CD4-positive, alpha-beta memory T cell (primary cell): ENCODE measurements at places on chromosomes 7 and 10.

GRCh38 chr7:48176356-48176893 is 5.2 kb downstream of the ABCA13 start:
- DNase-seq, result no peak

- DNase-seq, result no peak
These were observed 121.1 kb downstream of the BBS9 start for GRCh38 chr7:33250421-33250871.

DNA sequence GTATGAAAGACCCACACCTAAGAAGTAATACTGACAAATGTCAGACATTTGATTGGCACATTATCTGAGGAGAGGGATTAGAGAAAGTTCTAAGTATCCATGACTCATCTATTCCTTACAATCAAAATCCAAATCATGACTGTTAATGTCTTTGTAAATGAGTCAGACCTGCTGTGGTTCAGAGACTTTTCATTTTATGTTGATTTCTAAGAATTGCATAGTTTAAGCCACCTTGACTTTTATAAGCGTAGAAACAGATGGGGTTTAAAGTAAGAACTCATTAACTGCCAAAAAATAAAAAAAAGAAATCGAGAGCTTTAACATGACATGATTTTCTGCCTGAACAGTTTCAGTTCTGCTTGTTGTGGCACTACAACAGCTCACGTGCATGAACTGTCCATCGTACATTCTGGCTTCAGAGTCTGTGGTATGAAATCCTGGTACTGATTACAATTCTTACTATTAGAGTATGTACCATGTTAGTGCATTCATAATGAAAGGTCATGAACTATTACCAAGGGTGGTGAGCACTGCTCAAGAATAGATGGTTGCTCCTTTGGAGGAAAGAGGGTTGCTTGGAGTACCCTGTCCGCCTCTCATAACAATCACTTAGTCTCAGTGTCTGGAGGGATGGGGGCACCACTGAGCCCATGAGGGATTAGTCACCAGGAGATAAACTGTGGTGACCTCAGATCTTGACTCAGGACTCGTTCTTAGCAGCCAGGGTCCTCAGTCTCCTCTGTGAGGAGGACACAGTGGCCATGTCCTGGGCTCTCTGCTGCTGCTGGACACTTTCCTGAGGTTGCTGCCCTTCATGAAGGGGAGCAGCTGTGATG is 42.2 kb downstream of the ACSM6 start:
- no peak for DNase-seq

- no peak for DNase-seq
These were observed 230.6 kb upstream of the KIAA1217 start for GRCh38 chr10:23978317-23978716.

DNA sequence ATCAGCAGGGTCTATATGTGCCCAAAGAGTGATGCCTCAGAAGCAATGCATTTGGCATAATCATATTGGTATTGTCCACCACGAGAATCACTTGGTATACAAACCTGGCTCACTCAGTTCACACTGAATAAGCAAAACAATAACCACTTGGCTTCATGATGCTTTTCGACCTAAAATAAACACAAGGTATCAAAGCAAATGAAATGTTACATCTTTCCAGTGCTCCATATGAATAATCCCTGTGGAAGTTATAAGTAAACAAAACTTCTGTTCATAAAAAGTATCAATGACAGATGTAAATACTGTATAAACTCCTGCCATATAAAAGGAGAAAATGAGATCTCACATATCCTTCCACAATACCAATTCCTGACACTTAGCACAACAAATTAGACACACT is 29.8 kb upstream of the EBLN1 start:
- no peak for DNase-seq

GRCh38 chr10:71217266-71218045 is 5.1 kb downstream of the UNC5B start:
- no peak for DNase-seq

DNA sequence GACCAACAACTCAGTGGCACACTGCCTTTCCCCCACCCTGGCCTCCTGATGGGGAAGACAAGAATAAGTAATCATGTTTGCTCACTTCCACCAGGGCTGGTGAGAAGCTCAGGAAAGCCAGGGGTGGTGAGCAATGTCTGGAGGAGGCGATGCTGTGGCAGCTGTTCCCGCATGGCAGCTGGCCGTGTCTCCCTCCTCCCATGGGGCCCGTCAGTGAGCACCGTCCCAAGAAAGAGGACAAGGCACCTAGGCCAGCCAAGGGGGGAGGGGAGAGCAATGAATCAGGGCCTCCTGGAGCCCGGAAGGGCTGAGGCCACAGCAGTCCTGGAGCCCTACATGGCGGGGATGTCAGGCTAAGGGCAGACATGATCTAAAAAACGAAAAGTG is 69.2 kb upstream of the INSIG1 start:
- no peak for DNase-seq

- DNase-seq, result no peak
These were observed 66.6 kb downstream of the ADARB2 start for GRCh38 chr10:1670541-1671365.

DNA sequence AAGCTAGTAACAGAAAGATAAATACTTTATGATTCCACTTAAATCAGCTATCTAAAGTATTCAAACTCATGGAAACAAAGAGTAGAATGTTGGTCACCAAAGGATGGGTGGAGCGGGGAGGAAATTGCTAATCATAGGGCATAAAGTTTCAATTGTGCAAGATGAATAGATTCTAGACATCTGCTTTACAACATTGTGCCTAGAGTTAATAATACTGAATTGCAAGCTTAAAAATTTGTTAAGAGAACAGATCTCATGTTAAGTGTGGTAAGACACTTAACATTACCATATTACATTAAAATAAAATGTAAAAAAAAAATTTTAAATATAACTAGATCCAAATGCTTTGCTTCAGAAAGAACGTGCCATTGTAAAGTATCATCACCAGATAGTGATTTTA is 411.1 kb upstream of the MBL2 start:
- DNase-seq, result no peak

GRCh38 chr10:78807504-78808203 is 261.1 kb upstream of the ZMIZ1 start:
- no peak for DNase-seq

DNA sequence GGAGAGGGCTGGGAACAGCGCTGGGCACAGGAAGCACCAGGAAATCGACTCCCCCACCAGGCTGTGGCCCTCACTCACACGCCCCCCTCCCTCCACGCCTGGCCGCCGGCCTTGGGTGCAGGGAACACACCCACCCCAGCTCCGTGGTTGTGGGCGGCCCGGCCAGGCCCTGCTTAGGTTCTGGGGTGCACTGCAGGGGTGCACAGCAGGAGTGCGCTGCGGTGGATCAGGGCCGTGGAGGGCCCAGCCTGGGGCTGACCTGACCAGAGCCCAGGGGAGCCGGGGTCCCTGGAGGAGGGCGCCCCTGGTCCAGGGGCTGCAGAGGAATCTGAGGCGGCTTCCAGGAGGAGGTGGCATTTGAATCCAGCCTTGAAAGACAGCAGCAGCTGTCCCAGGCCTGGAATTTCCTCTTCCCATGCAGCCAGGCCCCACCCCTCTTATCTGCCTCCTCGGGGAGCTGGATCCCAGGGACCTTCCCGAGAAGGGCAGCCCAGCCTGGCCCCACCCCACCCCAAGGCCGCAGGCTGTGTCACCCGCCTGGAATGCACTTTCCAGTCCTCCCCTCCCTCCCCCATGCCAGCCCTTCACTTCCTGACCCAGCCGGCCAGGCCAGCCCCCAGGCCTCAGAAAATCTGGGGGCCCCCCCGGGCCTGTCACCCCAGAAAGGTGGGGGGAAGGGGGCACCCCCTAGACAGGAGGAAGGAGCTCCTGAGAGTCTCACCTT is 18.4 kb upstream of the PDGFA start:
- no peak for DNase-seq

DNA sequence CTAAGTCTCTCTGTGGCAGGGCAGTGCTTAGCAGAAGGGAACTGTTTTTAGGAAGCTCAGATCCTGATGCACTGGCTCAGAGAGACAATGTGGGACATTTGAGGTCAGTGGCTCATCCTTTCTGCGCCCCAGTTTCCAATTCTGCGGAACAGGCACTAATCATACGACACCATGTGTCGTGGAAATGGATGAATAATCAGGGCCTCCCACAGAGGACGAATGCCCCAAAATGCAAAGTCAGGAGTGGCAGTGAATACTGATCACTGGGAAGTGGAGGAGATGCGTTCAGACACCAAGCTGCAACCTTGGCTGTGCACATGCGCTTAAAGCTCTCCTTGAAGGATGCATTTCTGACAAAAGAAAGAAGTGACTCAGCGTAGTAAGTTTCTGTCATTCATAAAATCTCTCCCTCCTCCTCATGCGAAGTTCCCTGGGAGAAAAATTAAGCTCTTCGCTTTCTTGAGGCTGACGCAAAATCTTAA is 21.9 kb upstream of the ECHDC3 start:
- DNase-seq, result no peak

DNA sequence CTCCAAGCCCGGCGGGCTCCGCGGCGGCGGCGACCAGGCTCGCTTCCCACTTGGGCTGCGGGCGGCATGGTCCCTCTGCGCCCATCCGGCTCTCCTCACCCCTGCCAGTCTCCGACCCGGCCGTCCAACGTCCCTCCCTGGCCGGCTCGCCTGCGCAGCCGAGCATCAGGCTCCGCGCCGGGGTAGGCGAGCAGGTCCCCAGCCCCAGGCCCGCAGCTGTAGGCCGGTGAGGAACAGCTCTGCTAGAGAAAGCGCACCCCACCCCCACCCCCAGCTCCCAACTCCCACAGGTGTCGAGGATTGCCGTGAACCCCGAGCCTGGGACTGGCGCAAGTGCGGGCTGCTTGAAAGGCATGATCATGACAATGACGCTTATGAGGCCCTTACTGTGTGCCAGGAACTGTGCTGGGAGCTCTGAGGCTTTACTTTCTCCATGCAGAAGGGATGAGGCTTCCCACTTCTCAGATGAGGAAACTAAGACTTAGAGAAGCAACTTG is 20.8 kb upstream of the PAX2 start:
- DNase-seq, result no peak

DNA sequence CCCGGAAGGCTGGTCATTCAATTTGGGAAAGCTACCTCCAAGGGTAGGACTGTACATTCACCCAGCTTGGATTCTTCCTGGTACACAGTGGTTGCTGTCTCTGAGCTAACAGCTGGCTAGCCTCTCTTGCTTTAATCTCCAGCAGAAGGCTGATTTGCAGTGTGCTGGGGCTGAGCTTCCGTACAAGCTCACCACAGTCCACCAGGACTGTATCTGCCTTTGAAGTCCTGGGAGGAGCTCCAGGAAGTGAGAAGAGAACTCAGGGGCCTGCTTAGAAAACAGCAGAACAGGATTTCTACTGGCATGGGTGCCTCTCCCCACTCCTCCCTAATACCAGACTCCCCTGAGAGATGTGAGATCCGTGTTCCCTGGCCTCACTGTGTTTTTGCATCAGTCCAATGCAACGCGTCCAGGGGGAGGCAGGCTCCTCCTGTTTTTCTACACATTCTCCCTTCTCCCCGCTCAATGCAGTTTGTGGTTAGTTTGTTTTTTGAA is 6.6 kb downstream of the AFAP1L2 start:
- DNase-seq, result no peak

DNA sequence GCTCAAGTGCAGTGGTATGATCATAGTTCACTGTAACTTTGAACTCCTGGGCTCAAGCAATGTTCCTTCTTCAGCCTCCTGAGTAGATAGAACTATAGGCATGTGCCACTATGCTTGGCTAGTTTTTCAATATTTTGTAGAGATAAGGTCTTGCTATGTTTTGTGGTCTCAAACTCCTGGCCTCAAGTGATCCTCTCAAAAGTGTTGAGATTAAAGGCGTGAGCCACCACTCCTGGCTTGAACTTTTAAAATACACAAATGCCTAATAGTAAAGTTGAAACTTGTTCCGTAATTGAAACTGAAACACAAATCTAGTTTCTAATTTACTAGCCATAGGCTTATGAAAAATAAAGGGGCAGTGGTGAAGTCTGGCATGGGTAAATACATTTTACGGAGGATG is 65.7 kb downstream of the AP3M1 start:
- DNase-seq, result no peak

- DNase-seq, result no peak
These were observed 71.3 kb downstream of the PAX2 start for GRCh38 chr10:100816671-100817070.

GRCh38 chr7:155867280-155867679 is 55.0 kb upstream of the SHH start:
- no peak for DNase-seq

DNA sequence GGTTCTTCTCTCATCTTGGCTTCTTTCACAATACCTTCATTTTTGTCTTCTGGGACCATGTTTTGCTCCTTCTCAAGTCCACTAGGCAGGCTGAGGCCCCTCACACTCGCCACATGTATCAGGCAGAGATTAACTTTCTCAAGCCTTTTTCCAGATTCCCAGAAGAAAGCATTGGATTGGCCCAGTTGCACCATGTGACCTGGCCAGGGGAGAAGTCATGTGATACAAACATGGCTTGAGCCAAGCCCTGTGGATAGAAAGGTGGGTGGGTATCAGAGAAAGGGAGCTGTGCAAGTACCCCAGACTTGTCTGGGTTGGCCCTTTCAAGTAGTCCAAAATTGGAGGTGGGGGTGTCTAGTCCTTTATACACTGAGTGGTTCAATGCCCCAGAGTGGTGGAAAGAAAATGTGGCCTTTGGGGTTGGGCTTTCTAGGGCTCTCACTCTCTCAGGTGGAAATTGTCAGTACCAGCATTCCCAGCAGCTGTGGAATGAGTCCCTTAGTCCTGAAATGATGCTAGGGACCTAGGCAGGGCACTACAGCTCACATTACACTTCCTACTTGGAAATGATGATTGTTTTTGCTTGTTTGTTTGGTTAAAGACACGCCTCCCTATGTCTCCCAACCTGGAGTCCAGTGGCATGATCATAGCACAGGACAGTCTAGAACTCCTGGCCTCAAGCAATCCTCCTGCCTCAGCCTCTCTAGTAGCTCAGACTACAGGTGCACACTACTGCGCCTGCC is 36.9 kb upstream of the C10orf67 start:
- DNase-seq, result no peak

DNA sequence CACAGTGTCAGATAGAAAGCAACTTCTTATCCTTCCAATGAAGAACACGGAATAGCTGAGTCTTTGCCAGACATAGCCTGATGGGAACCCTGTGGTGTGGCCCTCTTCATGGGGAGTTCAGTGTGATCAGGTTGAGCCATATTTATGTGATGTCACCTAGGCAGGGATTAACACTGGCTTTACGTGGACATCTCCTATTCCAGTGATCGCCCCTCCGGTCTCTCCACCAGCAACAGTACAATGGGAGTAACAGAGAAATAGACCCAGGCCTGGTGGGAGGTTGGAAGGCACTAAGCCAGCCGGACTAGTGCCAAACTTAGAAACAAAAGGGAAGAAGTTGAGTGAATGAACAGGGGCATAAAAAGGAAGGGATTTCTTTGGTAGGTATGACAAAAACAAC is 358.1 kb downstream of the PRPF18 start:
- DNase-seq, result no peak

GRCh38 chr10:116272440-116273283 is at the start of gene GFRA1:
TSS of gene GFRA1 (minus strand) at chr10:116273206. CDS start at chr10:116272029, 1,177 bp downstream.
- DNase-seq, result no peak

DNA sequence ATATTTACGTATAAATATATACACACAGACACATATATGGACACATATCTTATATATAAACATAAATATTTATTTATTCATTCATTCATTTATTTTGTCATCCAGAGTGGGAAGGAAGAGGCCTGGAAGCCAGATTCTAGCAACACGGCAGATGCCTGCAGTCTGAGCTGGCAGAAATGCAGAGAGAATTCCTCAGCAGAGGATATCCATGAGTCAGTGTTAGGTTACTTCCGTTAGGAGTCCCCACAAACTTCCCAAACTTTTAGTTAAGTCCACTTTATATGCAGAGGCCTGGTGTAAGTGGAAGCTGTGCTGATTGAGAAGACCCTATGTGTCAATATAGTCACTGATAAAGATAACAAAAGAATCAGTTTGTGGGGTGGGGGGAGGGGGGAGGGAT is 89.6 kb downstream of the PPP1R17 start:
- DNase-seq, result no peak
